Cortex of kidney (tissue), 1 donor: ENCODE measurements at places on chromosomes 3 and 15.
A peak's percentile ranks its signal among the peaks of the same experiment; 100 is the strongest.

DNA sequence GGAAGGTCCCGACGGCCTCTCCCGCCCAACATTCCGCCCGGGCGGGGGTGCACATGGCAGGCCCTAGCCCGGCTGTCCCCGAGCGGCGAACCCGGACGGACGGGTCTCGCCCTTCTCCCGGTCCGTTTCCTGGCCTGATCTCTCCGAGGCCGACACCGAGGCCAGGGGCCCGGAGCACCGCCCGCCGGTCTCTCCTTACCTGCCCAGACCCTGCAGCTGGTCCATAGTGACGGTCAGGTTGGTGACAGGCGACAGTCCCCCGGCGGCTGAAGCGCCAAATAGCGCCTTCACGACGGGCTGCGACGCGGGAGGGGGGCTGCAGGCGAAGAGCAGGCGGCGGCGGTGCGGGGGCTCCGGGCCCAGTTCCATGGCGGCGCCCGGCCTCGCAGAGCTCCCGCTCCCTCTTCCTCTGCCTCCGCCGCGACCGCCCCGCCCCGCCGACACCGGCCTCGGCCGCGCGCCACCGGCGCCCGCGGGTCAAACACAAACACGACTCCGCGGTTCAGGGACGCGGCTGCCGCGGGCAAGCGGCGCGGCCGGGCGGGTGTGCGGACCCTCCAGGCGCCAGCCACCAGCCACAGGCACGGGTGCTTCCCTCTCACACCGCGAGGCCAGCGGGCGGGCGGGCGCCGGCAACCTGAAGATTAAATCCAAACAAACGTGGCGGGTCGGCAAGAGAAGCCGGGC, 495 bp downstream of the CDC25A start:
- DNase-seq: no peak

DNA sequence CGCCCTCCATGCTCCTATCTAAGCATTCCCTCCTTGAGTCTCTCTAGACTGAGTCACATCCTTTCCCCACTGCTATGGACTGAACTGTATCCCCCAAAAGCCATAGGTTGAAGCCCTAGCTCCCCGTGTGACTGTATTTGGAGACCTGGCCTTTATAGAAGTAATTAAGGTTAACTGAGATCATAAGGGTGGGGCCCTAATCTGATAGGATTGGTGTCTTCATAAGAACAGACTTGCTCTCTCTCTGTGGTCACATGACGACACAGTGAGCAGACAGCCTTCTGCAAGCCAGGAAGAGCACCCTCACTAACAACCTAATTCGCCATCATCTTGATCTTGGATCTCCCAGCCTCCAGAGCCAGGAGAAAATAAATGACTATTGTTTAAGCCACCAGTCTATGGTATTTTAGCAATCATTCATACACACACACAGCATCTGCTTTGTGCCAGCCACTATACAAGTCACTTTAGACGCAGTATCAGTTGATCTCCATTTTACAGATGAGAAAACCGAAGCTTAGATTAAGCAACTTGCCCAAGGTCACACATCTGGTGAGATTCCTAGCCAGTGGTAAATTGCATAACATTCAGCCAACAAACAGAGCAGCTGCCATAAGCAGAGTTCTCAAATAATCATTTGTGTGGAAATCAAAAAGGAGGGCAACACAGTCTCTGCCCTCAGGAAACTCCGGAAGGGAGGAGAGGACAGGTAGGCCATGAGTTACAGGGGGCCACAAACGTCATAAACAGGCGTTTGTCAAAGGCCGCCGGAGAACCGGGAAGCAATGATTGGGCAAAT, 66.3 kb upstream of the HES1 start:
- no peak for DNase-seq

DNA sequence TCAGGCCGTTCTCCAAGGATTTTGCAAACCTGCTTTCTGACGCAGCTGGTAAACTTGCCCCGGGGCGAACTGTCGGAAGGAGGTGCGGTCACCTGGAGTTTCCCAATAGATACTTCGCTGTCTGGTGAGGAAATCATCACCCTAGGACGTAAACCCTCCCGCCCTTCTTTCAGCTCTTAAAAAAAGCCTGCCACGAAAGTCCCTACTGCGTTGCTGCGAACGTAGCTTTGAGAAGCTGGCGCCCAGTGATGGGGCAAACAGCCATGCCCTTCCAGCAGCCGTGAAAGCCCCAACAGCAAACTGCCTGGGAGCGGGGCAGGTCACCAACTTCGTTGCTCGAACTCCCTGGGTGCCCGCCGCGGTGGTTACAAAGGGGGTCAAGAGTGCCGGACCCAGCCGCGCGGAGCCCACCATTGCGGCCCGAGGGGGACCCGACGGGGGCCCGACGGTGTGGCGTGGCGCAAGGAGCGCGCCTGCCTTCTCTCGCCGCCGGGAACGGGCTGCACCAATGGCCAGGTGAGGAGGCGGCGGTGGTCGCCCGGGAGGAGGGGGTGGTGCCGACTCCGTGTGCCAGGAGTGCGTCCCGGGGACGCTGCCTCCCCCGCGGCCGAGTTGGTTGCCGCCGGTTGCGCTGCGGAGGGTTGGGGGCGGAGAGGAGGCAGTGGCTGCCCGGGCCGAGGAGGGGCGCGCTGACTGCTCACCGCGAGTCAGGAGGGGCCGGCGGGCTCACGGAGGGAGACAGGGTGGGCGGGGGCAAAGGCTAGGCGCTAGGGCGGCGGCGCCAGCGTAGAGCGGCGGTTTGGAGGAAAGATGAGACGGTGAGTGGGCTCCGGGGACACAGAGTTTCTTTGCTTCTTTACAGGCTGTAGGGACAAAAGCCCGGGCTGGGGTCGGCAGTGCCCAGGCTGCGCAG, at the start of gene PHLDB2:
Gene PHLDB2, plus strand, starts transcription at position 205 of the 913 bp plus-strand sequence. CDS start 24,813 bp downstream, outside the sequence.
- DNase-seq: peak; percentile 31

DNA sequence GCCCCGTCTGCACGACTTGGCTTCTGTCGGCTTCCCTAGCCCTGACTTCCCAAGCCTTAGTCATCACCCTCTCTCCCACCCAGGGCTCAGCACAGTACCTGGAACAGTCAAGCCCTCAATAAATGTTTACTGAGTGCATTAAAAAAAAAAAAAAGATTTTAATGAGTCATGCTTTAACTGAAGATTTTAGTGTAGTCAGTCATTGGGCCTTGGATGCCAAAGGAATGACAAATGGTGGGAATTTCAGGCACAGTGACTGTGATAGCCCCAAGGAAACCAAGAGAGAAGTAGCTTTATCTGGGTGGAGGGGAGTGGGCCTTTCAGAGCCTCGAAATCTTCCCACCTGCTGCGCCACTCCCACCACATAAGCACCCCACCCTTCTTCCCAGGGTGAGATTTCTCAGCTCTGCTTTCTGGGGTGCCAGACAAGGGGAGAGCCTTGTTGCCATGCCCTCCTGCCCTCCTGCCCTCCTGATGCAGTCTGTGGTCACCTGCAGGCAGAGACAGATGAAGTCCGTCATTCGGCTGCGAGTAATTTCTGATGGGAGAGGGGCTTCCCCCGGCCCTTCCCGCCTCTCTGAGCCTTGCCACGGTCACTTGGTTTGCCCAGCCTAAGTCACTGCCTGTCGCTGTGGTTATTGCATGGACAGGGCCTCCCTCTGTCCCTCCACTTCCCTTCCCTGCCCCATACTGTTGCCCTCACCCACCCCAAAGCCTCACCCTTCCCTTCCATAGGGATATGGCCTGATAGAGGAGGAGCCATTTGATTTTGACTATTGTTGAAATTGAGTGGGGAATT, 41.8 kb downstream of the SMAD3 start:
- no peak for DNase-seq
